ENCODE measurements at places on chromosomes 3 and 15.

DNA sequence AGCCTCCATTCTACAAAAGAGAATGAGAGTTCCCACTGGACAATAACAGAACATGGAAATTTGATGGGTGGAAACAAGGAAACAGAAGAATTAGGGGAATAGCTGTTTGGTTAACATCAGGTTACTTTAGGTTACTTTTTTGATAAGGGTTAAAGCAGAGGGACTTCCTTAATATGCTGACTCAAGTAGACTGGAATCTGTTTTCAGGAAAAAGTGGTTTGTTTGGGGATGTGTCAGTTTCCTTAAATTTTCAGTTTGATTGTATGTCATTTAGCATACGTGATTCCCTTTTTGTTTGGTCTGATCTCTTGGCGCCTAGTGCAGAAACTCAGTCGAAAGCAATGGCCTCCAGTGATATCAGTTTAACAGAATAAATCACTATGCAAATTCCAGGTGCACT lies 411.8 kb upstream of the GRM7 start:
- H3K4me1 ChIP-seq: no peaks in the 10 kb centered on the region
- no peaks in the 10 kb centered on the region for H3K36me3 ChIP-seq
- no peak overlapping the region for H3K4me3 ChIP-seq
- no peak overlapping the region for H3K27ac ChIP-seq
- no peaks in the 10 kb centered on the region for H3K27me3 ChIP-seq

- H3K36me3 ChIP-seq: peaks cover 4% of the 10 kb centered on the region
- no peaks in the 10 kb centered on the region for H3K27me3 ChIP-seq
- H3K4me1 ChIP-seq: peaks cover 76% of the 10 kb centered on the region
- peak; percentile 69 for DNase-seq
Measured at GRCh38 chr3:46947981-46948791, 28.4 kb downstream of the CCDC12 start.

GRCh38 chr3:154684440-154684839 lies 254.4 kb upstream of the GPR149 start:
- DNase-seq: no peak
- no peak overlapping the region for H3K4me3 ChIP-seq
- H3K4me1 ChIP-seq: no peaks in the 10 kb centered on the region

GRCh38 chr3:148229107-148229506 lies 468.6 kb upstream of the AGTR1 start:
- H3K27ac ChIP-seq: no peak overlapping the region
- no peaks in the 10 kb centered on the region for H3K27me3 ChIP-seq
- peaks cover 2% of the 10 kb centered on the region for H3K4me1 ChIP-seq
- no peak overlapping the region for H3K4me3 ChIP-seq
- no peak for DNase-seq

DNA sequence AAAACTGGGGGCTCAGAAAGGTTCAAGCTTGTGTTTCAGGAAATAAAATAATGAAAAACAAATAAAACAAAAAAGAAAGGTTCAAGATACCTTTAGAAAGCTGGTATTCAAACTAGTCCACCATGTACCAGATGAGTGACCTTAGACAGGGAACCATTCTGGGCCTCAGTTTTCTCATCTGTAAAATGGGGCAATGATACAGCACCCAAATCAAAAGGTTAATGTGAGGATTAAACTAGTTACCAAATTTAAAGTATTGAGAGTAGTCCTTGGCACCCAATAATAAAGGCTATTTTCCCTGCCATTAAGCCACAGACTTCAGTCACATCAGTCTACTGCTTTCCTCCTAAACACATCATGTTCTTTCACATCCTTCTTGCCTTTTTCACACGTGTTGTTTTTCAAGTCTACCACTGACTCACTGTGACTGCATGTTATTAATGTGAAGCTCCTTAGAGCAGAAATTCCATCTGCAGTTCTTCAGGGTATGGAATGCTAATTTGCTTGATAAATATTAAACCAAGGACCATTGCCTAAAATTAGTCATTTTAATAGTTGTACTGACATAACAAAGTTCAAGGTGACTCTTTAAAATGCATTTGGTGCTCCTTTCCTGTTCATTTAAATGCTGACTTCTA lies 19.9 kb downstream of the TAMM41 start:
- peaks cover 2% of the 10 kb centered on the region for H3K4me1 ChIP-seq
- no peak overlapping the region for H3K4me3 ChIP-seq
- peaks cover 12% of the 10 kb centered on the region for H3K36me3 ChIP-seq
- no peak for DNase-seq
- H3K27ac ChIP-seq: no peak overlapping the region

- H3K27me3 ChIP-seq: peaks cover 43% of the 10 kb centered on the region
- H3K36me3 ChIP-seq: peaks cover 4% of the 10 kb centered on the region
- H3K4me1 ChIP-seq: no peaks in the 10 kb centered on the region
- H3K4me3 ChIP-seq: no peak overlapping the region
- no peak for DNase-seq
Measured at GRCh38 chr15:70362886-70363285, 265.2 kb upstream of the TLE3 start.

- no peak overlapping the region for H3K27ac ChIP-seq
- H3K4me1 ChIP-seq: peaks cover 5% of the 10 kb centered on the region
- peaks cover 7% of the 10 kb centered on the region for H3K36me3 ChIP-seq
- no peak for DNase-seq
- H3K27me3 ChIP-seq: peaks cover 13% of the 10 kb centered on the region
Measured at GRCh38 chr3:123651449-123652341, 66.8 kb upstream of the HACD2 start.

DNA sequence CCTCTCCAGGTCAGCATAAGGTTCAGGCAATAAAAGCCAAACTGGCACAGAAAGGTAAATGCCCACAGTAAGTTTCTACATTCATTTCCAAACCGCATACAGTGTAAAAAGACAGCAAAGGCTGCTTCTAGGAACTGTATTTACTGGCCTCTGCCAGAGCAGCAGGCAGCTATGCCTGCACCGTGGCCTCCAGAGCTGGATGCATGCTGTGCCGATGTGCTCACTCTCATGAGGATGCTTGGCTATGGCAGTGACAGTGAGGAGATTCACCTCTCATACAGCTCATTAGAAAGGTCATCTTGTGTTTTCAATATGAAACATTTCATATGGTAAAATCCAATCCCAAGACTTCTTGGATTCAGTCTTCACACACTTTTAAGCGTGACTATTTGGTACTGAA lies 50.3 kb downstream of the UBP1 start:
- no peaks in the 10 kb centered on the region for H3K27me3 ChIP-seq
- DNase-seq: no peak
- H3K4me3 ChIP-seq: no peak overlapping the region

All from T-helper 17 cell (primary cell).